Muscle of leg (tissue), 16 donors: ENCODE measurements at places on chromosomes 12 and 14. TPM values are rescaled to one million over a fixed set of nuclear protein-coding genes. Genes with fewer than 3 reads are reported as not detected.
A peak's percentile ranks its signal among the peaks of the same experiment; 100 is the strongest.

DNA sequence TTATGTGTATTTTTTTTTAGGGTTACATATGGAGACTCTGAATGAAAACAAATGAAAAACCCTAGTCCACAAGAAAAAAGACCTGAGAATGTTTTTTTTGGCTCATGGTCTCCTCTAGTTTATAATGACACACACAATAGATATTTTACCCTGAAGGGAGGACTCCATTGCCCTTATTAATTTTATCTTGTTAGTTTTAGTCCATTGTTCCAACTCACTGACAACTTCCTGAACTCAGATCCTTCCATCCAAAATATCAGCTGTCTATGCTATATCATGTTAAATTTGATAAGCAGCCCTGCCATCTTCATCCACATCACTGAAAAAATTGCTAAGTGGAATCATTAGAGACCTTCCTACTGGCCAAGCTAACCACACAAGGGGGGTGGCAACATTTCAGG, 232.1 kb downstream of the MON2 start:
- no peak overlapping the region for H3K27ac ChIP-seq
- no peaks in the 10 kb centered on the region for H3K36me3 ChIP-seq
- H3K4me3 ChIP-seq: no peak overlapping the region
- DNase-seq: no peak
- H3K4me1 ChIP-seq: peaks cover 20% of the 10 kb centered on the region

GRCh38 chr12:80293759-80294158, 150.3 kb upstream of the PTPRQ start:
- H3K27ac ChIP-seq: no peak overlapping the region
- no peaks in the 10 kb centered on the region for H3K36me3 ChIP-seq
- H3K4me1 ChIP-seq: no peaks in the 10 kb centered on the region
- no peaks in the 10 kb centered on the region for H3K27me3 ChIP-seq
- no peak for DNase-seq

DNA sequence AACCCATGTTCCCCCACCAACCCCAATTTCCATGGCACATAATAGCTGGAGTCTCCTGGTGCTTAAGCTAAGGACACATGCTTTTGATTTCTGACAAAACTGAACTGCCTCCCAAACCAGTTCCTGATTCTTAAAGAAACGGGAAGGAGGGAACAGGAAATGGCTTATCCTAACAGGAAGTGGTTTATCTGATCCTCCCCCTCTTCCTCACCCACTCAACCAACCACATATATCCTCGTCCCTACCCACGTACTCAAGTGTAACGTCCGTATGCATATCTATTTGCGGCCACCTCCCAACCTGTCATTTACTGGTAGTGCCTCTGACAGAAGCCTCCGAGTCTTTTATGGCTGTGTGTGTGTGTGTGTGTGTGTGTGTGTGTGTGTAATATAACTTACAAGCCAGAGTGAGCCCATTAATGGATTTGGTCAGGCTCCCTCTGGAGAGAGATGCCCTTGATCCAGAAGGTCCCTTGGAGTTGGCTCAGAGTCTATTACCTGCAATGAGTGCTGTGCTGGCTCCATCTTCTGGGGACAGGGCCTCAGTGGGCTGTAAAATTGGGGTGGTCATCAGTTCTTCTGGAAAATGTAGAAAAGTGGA, 7.7 kb downstream of the DAZAP2 start:
- no peak overlapping the region for H3K4me3 ChIP-seq
- no peaks in the 10 kb centered on the region for H3K27me3 ChIP-seq
- peaks cover 23% of the 10 kb centered on the region for H3K36me3 ChIP-seq
- DNase-seq: peak; percentile 64

DNA sequence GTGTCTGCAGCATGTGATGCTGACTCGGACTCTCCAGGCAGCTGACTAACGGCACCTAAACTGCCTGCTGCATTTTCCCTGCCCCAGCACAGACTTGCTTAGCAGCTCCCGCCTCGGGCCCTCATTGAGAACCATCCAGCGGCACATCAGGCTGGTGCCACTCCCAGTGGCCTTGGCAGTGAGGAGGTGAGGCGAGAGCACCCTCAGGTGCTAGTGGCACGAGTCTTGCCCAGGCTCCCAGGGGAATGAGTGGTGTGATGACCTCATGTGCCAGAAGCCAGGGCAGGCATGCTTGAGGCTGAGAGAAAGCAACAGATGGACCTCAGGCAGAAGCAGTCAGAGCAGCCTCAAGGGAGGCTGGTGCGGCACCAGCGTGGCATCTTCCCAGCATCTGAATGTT, 60.2 kb downstream of the PRKCH start:
- no peak for DNase-seq
- no peak overlapping the region for H3K27ac ChIP-seq
- no peaks in the 10 kb centered on the region for H3K36me3 ChIP-seq
- H3K4me3 ChIP-seq: no peak overlapping the region

DNA sequence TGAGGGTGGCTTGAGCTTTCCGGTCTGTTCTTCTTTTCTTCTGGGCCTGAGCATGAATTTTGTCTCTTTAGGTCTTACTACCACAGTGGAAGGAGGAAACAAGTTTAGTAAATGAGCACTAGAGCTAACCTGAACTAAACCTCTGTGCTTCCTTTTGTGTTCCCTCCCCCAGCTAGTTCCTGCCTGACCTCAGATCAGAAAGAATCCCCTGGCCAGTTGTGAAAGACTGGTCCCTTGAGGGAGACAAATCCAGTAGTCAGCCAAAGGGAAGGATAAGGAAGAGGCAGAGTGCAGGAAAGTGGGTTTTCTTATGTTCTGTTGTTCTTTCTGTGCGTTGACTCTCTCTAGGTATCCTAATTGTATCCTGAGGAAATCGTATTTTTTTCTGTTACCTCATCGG, 17.5 kb downstream of the ZNF664 start:
- no peak overlapping the region for H3K27ac ChIP-seq
- peaks cover 6% of the 10 kb centered on the region for H3K4me1 ChIP-seq
- DNase-seq: peak; percentile 39
- no peaks in the 10 kb centered on the region for H3K27me3 ChIP-seq

DNA sequence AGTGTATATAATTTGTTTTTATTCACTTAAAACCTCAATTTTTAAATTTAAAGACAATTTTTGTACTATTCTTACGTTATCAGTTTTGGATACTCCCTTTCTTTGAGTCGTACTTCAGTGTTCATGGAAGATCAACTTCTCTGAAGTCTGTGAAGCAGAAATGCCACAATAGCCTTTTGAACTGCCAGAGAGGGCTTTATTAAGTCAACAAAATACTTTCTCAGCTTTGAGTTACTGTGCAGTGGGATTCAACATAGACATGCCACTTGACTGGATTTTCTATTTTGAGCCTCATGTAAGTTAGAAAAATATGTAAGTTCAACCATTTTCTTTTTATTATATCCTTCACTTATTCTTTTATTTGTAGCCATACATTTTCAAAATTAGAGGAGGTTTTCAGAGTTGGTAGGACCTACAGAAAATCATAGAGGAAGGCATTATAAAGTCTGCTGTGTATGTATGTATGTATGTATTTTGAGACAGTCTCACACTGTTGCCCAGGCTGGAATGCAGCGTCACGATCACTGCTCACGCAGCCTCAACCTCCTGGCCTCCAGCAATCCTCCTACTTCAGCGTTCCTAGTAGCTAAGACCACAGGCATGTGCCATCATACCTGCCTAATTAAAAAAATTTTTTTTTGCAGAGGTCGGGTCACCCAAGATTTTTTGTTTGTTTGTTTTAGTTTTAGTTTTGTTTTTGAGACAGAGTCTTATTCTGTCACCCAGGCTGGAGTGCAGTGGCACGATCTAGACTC, 31.3 kb upstream of the BCAT1 start:
- H3K4me1 ChIP-seq: no peaks in the 10 kb centered on the region
- no peaks in the 10 kb centered on the region for H3K27me3 ChIP-seq
- no peak for DNase-seq
- H3K27ac ChIP-seq: no peak overlapping the region

DNA sequence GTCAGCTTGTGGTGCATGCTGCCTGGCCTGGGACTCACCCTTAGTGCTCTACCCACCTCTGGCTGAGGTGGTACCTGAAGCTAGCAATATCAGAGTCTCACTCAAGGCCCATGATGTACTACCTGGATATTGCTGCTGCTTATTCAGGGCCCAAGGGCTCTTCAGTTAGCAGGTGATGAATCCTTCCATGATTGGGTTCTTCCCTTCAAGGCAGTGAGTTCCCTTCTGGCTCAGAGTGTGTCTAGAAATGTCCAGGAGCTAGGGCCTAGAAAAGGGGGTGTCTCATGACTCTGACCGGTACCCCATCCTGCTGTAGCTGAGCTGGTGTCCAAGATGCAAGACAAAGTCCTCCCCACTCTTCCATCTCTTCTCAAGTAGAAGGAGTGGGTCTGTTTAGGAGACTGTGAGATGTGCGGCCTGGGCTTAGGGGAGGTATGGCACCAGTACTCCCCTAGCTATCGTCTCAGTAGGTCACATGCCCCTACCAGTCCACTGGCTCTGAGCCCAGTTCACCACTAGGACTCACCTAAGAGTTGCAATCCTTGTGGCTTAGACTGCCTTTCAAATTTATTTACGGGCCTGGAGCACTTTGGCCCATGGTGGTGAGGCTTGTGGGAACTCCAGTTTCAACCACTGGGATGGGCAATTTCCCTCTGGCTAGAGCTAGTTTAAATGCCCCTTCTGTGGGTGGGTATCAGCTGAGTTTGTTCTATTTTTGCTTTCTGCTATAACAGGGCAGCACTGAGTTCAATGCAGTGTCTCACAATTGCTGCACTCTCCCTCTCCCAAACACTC, 12.2 kb downstream of the PRORP start:
- H3K36me3 ChIP-seq: peaks cover 22% of the 10 kb centered on the region
- no peak overlapping the region for H3K27ac ChIP-seq
- no peaks in the 10 kb centered on the region for H3K27me3 ChIP-seq
- DNase-seq: no peak

- H3K4me1 ChIP-seq: no peaks in the 10 kb centered on the region
- DNase-seq: no peak
- H3K4me3 ChIP-seq: no peak overlapping the region
- H3K27me3 ChIP-seq: no peaks in the 10 kb centered on the region
- H3K27ac ChIP-seq: no peak overlapping the region
- no peaks in the 10 kb centered on the region for H3K36me3 ChIP-seq
These were observed 32.9 kb upstream of the ZNF740 start for GRCh38 chr12:53147653-53148052.

DNA sequence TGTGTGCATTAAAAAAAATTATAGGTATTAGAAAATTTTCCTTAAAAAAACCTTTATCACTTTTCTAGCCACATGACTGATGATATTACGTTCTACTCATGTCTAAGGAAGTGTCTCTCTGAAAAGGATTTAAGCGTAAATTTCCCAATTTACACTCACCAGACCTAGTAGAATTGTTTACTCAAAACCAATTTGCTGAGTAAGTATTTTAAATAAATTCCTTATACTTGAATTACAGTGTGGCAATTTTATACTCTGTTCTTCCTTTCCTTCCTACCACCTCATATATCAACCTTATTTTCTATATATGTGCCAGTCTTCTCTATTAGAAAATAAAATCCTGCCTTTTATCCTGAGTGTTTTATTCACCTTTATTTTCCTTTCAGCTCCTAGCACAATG, 1035.1 kb downstream of the TRHDE start:
- H3K36me3 ChIP-seq: no peaks in the 10 kb centered on the region
- H3K4me3 ChIP-seq: no peak overlapping the region
- no peaks in the 10 kb centered on the region for H3K27me3 ChIP-seq
- DNase-seq: no peak
- H3K27ac ChIP-seq: no peak overlapping the region
- no peaks in the 10 kb centered on the region for H3K4me1 ChIP-seq

GRCh38 chr12:100311317-100311716, 44.3 kb downstream of the SCYL2 start:
- H3K36me3 ChIP-seq: peaks cover 9% of the 10 kb centered on the region
- peak overlapping the region; percentile 17 for H3K27ac ChIP-seq
- H3K4me3 ChIP-seq: no peak overlapping the region
- peak; percentile 4 for DNase-seq
- no peaks in the 10 kb centered on the region for H3K27me3 ChIP-seq
- H3K4me1 ChIP-seq: no peaks in the 10 kb centered on the region

- no peaks in the 10 kb centered on the region for H3K36me3 ChIP-seq
- no peaks in the 10 kb centered on the region for H3K27me3 ChIP-seq
- H3K27ac ChIP-seq: no peak overlapping the region
- no peaks in the 10 kb centered on the region for H3K4me1 ChIP-seq
- DNase-seq: no peak
These were observed 368.7 kb downstream of the NELL2 start for GRCh38 chr12:44507461-44507860.

DNA sequence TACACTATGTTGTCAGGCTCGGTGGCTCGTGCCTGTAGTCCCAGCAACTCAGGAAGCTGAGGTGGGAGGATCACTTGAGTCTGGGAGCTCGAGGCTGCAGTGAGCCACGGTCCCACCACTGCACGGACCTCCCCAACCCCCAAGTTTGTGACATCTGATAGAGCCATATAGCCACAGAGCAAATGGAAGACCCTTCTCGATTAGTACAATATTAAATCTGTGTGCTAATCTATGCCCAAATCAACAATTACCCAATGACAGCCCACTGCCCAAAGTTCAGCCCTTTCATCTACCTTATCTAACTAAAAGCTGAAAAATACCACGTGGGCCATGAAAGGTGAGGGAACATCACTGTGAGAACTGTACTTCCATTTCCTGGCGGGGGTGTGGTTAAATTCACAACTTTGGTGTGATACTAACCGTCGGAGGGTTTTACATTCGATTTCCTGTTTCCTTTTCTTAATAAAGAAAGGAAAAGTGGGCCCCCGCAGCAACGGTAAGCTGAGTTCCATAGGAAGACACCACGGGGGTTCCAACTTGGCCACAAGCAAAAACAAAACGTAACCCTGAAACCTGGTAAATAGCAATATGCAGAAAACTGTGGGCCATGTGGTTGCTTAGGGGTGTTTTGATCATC, 31.2 kb upstream of the FOS start:
- DNase-seq: no peak
- H3K27me3 ChIP-seq: no peaks in the 10 kb centered on the region
- H3K4me1 ChIP-seq: peaks cover 24% of the 10 kb centered on the region
- H3K27ac ChIP-seq: no peak overlapping the region

DNA sequence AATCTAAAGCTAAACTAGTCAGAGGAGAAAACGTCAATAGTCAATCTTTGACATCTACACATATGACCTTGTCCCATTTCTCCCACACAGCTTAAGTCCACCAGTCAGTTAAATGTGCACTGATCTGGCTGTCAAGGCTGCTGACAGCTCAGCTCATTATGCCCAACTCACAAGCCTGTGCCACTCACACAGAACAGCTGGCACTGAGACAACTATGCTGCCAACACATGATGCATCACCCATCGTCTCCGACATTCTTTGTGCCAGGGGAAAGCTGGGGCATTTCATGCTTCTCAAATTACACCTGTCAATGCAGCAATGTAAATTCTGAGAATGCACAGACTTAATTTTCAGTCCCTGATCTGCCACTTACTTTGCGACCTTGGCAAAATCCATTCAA, 25.3 kb downstream of the GNS start:
- no peak overlapping the region for H3K27ac ChIP-seq
- H3K4me3 ChIP-seq: no peak overlapping the region
- H3K36me3 ChIP-seq: peaks cover 39% of the 10 kb centered on the region
- no peaks in the 10 kb centered on the region for H3K27me3 ChIP-seq
- peaks cover 24% of the 10 kb centered on the region for H3K4me1 ChIP-seq

TTC6 gene
- total RNA-seq: 0.27 TPM

PLEKHG3 gene
- 24.7 TPM for total RNA-seq

RDH11 gene
- total RNA-seq: 43.3 TPM

EID3 gene
- total RNA-seq: 2.7 TPM

ANKRD33 gene
- 0.04 TPM for total RNA-seq

TAS2R46 gene
- total RNA-seq: 1.6 TPM

ACSM4 gene
- total RNA-seq: not detected

CAPZA3 gene
- not detected for total RNA-seq

ZDHHC22 gene
- 0.09 TPM for total RNA-seq

SDSL gene
- total RNA-seq: 0.53 TPM

ACOT4 gene
- 0.31 TPM for total RNA-seq

ADAMTS20 gene
- total RNA-seq: 0.09 TPM
